Dorsolateral prefrontal cortex (tissue), 122 donors: ENCODE measurements at places on chromosomes 12 and 14.
A peak's percentile ranks its signal among the peaks of the same experiment; 100 is the strongest.

GRCh38 chr12:31600750-31601149 lies 9.8 kb upstream of the DENND5B start:
- no peak for DNase-seq

- no peak for DNase-seq
Observed at GRCh38 chr12:48118284-48118871, 786 bp upstream of the PFKM start.

GRCh38 chr14:53500191-53500590 lies 347.1 kb upstream of the DDHD1 start:
- no peak for DNase-seq

DNA sequence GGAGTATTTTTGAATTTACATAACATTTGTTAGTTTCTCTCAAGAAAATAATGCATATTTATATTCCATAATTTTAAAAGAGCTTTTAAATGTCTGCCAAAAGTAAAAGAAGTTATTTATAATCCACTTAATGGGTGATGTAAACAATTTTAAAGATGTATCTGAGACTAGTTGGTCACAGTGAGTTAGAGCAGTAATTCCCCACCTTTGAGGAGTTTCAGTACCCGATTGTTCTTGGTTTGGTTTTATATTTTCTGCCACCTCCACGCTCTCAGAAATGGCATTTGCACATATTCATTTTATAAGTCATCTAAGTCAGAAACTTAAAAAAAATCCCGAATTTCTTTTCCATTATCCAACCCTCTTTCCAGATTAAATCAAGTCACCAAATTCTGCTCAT lies 153.2 kb downstream of the SLC35F4 start:
- no peak for DNase-seq

GRCh38 chr14:104556256-104557021 lies 23.1 kb upstream of the C14orf180 start:
- peak; percentile 37 for DNase-seq

- no peak for DNase-seq
Observed at GRCh38 chr12:6796576-6796975, 7.2 kb downstream of the CD4 start.

DNA sequence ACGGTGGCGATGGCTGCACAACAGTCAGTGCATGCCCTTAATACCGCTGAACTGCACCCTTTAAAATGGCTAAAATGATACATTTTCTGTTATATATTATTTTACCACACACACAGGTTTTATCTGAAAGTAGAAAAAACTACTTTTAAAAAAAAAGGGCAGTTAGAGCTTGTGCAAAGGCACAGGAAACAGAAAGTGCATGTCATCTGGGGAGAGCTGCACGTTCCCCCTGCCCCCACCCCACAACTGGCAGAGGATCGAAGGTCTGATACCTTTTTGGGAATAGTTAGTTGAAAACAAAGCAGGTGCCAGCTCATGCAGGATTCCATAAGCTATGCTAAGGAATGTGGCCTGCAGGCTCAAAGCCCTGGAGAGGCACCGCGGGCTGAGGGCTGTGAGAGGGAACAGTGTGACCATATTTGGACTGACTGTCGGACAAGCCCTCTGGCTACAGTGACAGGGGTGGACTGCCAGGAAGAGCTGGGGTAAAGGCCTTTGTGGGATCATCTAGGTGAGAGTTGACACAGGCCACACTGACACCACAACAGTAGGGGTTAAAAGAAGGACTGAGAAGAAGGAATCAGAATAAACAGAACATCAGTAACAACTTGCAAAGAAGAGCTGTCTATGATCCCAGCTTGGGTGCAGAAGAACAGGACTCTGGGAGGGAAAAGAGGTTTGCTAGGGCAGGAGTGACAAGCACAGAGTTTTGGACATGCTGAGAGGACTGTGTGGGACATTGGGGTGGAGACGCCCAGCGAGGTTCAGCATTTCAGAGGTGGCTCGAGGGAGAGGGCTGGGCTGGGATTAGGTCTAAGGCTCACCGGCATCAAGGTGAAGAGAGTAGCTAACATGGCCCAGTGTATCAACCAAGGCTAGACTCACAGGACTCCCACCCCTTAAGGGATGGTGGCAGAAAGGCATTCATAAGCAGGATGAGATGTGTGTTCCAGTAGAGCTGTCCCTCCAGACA lies 54.6 kb downstream of the ACTN1 start:
- no peak for DNase-seq

DNA sequence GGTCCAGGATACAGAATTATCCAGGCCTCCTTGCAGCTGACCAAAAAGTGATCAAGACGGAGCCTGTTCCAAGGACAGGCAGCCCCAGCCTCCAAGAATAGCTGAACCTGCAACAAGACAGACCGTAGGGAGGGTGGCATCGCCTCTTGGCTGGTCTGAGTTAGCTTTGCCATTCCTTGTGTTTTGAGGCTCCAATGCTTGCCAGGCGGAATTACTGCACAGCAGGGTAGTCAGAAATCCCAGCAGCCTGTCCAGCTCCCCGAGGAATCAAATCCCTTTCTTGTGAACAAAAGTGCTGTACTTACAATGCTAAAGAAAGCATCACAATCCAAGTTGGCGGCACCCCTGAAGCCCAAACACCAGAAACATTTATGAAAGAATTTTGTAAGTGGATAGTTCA lies 246.9 kb downstream of the TMEM132C start:
- no peak for DNase-seq

GRCh38 chr14:72594099-72594901 lies 299.6 kb downstream of the DPF3 start:
- DNase-seq: no peak

DNA sequence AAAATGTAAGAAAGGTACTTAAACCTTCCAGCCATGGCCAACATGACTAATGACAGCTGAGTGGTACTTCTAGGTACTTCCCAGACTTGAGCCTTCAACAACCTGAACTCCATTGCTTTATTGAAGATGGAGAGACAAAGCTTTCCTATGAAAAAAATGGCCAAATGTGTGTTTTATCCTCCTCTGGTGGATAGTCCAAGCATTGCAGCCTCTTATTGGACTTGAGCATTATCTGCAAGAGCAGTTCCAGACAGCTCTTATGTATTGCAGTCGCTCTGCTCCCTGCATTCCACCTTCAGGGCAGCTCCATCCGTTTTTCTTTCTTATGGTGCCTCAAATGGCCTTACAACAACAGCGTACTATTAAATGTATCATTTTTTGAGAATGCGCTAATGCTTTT lies 588.2 kb downstream of the NRXN3 start:
- DNase-seq: no peak

- DNase-seq: no peak
Observed at GRCh38 chr12:108146035-108146893, 17.2 kb downstream of the WSCD2 start.

DNA sequence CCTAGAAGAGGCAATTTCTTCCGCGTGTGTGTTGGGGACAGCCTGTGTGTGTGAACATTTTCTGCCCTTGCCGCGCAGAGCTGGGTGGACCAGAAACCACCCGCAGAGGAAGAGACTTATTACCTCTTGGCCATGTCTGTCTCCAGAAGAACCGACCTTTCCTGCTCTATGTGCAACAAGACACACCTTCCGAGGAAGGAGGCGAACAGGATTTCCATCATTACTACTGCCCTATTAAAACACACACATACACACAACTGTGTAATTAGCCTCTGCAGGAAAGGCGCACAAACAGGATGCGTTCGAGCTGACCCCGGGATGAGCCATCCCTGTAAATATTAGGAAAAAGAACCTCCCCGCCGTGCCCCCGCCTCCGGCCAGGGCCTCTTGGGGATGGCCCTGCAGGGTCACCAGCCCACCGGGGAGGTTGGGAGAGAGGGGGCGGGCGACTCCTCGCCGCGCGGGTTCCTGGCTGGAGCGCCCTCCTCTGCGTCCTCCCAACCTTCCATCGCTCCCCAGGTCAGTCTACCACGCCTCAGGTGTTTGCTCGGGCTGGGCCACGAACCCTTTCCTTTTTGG lies 484 bp upstream of the PRKCH start:
- DNase-seq: no peak

- DNase-seq: peak; percentile 46
Observed at GRCh38 chr12:67068761-67069450, 200.3 kb upstream of the CAND1 start.

DNA sequence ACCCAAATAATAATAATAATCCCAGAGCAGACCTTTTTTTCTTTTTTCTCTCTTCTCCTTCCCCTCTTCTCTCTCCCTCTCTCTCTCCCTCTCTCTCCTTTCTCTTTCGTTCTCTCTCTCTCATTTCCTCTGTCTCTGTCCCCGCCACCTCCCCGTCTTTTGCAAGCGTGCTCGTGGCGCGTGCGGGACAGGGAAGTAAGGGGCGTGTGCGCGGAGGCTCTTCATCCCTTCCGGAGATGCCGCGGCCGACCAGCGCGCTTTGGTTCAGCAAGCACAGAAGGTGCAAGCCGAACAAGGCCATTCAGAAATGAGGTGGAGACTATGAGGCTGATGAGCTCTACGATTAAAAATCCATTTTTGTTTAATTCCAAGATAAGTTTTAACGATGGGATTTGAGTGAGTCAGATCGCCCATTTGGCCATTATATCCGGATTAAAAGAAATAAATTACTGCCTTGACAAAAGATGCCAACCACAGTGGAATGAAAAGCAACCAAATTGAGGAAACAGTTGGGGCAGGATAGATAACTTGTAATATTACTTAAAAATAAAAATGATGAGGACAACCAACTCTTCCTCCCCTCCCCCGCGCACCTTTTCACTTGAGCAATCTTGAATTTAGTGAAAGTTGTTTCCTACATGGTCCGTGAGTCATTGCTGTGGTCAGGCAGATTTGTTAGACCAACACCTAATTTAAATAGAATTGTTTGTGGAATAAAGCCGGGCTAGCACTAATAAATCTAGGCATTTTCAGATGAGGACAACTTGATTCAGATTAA lies 1.2 kb upstream of the AMIGO2 start:
- no peak for DNase-seq

GRCh38 chr14:104843442-104844305 lies 21.4 kb upstream of the CEP170B start:
- no peak for DNase-seq

GRCh38 chr12:103728323-103728722 lies 112.7 kb downstream of the NT5DC3 start:
- DNase-seq: no peak

GRCh38 chr12:80912901-80913770 lies 24.6 kb downstream of the LIN7A start:
- DNase-seq: no peak

GRCh38 chr12:14936224-14936861 lies 2.0 kb downstream of the ERP27 start:
- DNase-seq: no peak

DNA sequence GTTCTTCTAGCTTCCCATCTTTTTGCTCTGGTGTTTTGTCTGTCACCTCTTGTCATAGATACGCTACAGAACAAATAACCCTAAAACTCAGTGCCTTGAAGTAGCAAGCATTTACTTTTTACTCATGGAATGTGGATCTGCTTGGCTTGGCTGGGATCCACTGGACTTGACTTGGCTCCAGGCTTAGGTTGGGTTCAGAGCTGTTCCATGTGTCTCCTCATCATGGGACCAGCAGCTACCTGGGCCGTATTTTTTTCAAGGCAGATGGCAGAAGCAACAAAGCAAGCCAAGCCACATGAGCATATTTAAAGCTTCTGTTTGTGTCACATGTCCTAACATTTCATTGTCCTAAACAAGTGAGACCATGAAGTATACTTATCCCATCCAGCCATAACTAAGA lies 48.7 kb upstream of the ATF1 start:
- no peak for DNase-seq

GRCh38 chr14:56903304-56903969 lies 93.2 kb upstream of the OTX2 start:
- DNase-seq: no peak

- no peak for DNase-seq
Observed at GRCh38 chr12:123494124-123494851, 36.3 kb downstream of the SNRNP35 start.

- DNase-seq: no peak
Observed at GRCh38 chr12:15852383-15852782, 29.8 kb upstream of the STRAP start.

DNA sequence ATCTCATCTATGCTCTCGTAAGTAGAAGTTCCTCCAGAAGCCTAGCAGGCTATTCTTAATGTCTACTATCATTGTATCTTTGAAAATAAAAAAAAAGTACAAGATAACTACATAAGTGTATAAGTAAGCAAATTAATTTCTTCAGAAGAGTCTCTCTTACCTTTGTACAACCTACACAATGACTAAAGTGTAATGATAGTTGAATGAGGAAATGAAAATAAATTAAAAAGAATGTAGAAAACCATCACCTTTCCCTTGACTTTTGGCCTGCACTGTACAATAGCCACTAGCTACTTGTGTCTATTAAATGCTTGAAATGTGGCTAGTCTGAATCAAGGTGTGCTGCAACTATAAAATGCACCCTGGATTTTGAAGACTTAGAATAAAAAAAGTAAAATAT lies 229.9 kb upstream of the FOXN3 start:
- no peak for DNase-seq

DNA sequence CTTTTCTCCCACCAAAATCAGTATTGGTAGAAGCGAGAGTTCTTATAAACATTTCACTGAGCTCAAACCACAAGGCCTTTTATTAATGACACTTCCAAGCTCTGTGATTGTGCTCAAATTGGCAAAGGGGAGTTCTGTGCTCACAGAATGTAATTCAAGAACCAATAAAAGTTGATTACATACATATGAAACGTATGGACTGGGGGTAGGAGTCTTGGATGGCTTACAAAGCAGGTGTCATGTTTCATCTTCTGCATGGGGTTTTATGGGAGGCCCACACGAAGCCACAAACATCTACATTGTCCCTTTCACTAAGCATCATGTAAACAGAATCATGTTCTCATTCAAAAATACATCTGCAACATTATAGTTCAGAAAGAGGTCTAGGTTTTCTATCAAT lies 828.3 kb downstream of the VRK1 start:
- no peak for DNase-seq

DNA sequence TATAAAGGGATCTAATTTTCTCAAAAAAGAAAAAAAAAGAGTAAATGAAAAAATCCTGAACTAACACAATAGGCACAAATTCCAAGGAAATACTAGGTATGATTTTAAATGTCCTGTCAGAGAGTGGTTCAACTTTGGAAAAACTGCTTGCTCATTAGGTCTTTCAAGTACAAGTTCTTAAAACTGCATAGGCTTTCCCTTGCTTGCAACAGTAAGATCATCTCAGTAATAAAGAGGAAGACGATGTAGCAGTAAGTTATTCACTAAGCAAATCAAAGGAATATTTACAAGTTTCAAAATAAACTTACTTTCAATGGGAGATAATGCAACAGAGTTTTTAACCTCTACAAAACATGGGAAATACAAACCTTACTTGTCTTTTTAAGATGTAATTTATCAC lies 21.6 kb downstream of the CORO1C start:
- DNase-seq: no peak

- DNase-seq: no peak
Observed at GRCh38 chr12:61821381-61821780, 438.8 kb upstream of the USP15 start.

GRCh38 chr12:22287776-22288621 lies 46.5 kb downstream of the ST8SIA1 start:
- DNase-seq: no peak

DNA sequence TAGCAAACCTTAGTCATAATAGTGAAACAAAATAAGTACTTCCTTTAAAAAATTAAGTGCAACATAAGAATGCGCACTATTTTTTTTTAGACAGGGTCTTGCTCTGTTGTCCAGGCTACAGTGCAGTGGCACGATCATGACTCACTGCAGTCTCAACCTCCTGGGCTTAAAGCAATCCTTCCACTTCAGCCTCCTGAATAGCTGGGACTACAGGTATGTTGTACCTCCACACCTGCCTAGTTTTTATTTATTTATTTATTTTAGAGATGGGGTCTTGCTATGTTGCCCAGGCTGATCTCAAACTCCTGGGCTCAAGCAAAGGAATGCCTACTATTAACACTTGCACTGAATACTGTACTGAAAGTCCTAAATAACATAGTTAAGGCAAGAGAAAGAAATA lies 93.8 kb downstream of the NUMB start:
- no peak for DNase-seq
